ENCODE measurements at places on chromosomes 4 and X.

DNA sequence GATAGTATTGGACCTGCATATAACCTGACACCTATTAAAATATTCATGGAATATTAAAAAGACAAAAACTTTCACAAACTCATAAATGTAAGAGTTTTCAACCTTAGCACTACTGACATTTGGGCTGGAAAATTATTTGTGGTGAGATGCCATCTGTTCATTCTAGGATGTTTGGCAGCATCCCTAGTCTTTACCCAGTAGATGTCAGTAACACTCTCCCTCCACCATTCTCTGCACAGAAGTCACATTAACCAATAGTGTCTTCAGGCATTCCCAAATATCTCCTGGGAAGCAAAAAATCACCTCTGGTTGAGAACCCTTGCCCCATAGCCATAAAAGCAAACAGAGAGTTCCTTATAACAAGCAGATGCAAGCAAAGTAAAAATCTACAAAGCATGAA lies 41.4 kb upstream of the NDST4 start:
- no peak for DNase-seq

DNA sequence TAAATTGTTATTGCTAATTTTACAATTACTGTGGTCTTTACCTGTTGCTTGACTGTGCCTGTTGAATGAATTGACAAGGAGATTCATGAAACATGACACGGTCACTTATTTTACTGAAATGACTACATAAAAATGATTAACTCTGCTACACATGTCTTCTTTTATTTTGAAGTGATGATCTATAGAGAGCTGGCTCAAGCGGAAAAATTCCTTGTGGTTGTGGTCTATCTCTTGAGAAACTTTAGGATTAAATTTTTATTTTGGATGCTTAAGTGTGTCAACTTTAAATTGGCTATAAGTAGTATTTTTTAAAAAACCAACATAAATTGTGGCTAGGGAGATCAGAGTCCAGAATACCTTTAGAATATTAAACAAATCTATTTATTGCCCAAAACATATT lies 131.8 kb upstream of the PITX2 start:
- DNase-seq: no peak

GRCh38 chr4:25650311-25650710 lies 5.3 kb upstream of the SLC34A2 start:
- DNase-seq: no peak

DNA sequence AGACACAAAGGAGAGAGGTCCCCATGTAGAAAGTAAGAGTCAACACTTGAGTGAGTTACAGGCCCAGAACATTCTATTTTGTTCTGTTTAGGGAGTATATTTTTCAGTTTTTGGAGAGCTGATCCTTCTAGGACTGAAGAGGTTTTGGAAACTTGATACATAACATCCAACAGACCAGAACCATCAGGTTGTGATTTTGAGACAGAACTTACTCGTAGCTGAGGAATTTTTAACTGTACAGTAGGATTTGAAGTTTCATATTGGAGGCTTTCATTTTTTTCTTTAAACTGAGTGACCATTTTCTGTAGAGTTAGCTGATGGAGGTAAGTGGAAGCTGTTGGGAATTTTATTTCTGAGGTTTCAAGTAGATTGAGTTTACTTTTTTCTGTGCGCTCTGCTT lies 73.3 kb downstream of the NCAPG start:
- DNase-seq: no peak

DNA sequence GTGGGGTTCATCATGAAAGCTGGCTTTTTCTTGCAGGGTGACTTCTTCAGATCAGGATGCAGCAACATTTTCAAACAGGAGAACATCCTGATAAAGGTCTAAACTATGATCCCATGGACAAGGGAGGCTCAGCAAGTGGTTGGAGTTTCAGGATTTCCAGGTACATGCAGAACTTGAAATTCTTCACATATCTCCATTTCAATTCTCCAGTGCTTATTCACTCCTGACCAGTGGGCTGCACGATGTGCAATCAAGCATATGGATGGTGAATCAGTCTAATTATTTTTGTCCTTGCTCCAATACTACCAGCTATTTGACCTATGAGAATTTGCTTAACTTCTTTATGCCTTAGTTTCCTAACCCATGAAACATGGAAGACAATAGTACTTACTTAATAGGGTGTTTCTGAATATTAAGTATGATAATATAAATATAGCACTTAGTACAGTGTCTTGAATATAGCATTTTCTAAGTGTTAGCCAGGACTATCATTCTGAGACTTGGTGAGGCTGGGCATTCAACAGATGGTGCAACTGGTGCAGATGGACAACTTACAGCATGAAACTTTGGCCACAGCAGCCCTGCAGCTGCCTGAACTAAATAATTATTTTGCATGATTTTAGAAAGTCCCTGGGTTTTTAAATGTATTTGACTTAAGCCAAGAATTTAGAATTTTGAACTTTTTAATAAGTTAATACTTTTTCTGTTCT lies 92.4 kb downstream of the HPGD start:
- DNase-seq: no peak

DNA sequence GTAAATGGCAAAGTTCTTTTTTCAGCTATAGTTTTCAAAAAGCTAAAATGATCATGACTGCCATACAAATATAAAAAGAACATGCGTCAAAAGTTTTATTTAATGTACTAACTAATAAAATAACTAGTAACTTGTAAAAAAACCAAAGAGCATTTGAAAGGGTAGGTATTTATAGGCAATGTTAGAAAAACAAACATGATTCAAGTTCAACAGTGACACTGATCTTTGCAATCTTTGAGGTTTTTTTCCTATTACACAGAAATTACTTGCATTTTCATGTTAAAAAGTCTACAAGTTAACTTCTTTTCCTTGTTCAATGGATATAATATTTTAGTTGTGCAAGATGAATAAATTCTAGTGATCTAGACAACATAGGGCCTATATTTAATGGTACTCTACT lies 72.3 kb upstream of the GRID2 start:
- no peak for DNase-seq

- DNase-seq: no peak
Observed at GRCh38 chrX:150700107-150700506, 6.9 kb downstream of the MTMR1 start.

GRCh38 chr4:150289881-150290280 lies 211.6 kb downstream of the DCLK2 start:
- no peak for DNase-seq

DNA sequence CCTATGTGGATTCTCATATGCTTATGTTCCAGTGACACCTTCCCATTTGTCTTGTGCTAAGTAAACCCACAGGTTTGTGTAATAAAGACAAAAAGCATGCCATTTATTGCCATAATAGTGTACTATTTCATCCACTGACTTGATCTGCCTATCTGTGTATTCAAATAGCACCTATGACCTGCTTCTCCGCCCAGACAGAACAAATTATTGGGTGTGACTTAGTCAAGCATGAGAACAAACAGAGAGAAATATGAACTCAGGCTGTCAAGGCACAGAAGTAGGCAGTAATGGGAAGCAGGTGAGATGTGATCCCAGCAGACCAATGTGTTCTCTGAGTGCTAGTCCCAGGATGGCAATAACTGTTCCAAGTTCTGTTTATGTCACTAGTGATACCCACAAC lies 25.4 kb downstream of the ELOVL6 start:
- no peak for DNase-seq

DNA sequence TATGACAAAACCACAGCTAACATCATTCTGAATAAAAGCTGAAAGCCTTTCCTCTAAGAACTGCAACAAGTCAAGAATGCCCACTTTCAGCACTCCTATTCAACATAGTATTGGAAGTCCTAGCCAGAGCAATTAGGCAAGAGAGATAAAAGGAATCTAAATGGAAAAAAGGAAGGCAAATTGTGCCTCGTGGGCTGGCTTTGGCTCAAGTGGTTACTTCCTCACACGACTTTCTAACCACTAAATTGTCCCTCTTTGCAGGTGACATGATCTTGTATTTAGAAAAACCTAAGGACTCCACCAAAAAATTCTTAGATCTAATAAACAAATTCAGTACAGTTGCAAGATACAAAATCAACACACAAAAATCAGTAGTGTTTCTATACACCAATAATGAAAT lies 57.2 kb downstream of the SCML2 start:
- DNase-seq: no peak

GRCh38 chr4:140607852-140608251 lies 39.1 kb upstream of the UCP1 start:
- no peak for DNase-seq

GRCh38 chr4:87356832-87357526 lies 34.0 kb downstream of the HSD17B11 start:
- no peak for DNase-seq

- DNase-seq: no peak
Observed at GRCh38 chr4:101288365-101289145, 58.8 kb downstream of the PPP3CA start.

DNA sequence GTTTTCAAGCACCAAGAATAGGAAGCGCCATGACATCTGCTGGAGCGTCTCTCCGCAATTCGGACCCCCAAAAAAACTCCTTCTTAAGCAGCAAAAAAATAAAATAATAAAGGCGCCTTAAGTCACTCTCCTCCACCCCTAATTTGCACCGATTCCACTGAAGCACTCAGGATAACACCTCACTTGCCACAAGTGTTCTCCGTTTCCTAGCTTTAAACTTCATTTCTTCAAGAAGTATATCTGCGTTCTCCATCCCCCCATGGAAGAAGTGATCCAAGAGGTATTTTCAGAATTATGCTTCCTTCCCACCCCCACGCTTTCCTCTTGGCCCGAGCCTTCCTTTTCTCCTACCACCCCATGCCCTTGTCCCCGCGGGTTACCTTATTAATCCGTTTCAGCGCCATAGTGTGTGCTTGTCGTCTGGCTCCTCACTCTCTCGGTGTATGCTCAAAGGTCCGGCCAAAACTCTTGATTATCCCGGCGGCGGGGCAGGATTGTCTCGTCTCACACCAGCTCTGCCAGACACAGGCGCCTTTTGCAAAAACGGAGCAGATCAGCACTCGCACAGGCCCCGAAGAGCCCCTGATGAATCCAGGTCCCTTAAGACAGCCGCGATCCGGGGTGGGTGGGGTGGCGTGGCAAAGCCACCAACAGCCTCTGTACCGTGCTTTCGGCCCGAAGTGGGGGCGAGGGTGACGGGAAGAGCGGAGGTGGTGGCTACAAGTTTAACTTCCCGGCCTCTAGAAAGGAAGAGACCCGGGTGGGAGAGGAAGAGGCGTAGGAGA lies 1.1 kb downstream of the UBE2D3 start:
- DNase-seq: no peak

GRCh38 chrX:15217161-15217560 lies 52.7 kb downstream of the ASB9 start:
- DNase-seq: no peak

DNA sequence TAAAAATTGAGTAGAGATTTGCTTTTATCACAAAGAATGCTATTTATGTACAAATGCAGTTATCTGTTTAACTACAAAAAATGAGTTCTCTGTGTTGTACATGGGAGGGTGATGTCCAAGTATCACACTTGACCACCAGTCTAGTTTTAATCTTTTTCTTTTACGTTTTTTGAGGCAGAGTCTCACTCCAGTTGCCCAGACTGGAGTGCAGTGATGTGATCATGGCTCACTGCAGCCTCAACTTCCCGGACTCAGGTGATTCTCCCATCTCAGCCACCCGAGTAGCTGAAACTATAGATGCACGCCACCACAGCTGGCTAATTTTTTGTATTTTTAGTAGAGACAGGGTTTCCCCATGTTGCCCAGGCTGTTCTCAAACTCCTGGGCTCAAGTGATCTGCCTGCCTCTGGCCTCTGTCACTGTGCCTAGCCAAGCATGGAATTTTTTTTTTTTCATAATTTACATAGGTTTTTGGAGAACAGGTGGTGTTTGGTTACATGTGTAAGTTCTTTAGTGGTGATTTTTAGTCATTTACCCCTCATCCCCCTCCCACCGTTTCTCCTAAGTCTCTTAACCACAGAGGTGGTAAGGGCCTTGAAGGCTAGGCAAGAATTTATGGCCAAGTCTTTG lies 47.9 kb upstream of the RPA4 start:
- no peak for DNase-seq

GRCh38 chrX:137748827-137749226 lies 182.9 kb downstream of the ZIC3 start:
- DNase-seq: no peak
